Stimulated activated CD4-positive, alpha-beta T cell treated with anti-CD3 and anti-CD28 coated beads, Interleukin-2, amount 100 ng/mL, for 24 hours (primary cell): ENCODE measurements at places on chromosomes 11 and 22.
A peak's percentile ranks its signal among the peaks of the same experiment; 100 is the strongest.

GRCh38 chr11:119371778-119372182, 9.7 kb downstream of the USP2 start:
- DNase-seq, result no peak

- DNase-seq, result no peak
Measured at GRCh38 chr11:64291752-64292459, 804 bp downstream of the KCNK4 start.

GRCh38 chr11:45097721-45098493, 48.5 kb upstream of the PRDM11 start:
- peak; percentile 50 for DNase-seq

DNA sequence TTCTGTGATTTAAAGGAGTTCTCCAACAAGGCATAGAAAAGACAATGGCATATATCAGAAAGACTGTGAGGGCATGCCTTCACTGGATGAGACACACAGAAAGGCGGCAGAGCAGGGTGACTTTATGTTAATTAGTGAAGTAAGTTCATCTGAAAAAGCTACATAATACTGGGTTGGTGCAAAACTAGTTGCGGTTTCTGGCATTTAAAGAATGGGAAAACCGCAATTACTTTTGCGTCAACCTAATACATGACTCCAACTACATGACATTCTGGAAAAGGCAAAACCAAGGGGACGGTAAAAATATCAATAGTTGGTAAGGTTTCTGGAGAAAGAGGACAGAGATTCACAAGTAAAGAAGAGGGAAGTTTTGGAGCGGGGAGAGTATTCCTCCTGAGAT, 5.1 kb downstream of the RFPL1 start:
- no peak for DNase-seq

GRCh38 chr11:13728076-13728475, 59.6 kb downstream of the FAR1 start:
- DNase-seq, result no peak

GRCh38 chr11:2076441-2076840, 62.7 kb downstream of the IGF2 start:
- DNase-seq, result no peak

DNA sequence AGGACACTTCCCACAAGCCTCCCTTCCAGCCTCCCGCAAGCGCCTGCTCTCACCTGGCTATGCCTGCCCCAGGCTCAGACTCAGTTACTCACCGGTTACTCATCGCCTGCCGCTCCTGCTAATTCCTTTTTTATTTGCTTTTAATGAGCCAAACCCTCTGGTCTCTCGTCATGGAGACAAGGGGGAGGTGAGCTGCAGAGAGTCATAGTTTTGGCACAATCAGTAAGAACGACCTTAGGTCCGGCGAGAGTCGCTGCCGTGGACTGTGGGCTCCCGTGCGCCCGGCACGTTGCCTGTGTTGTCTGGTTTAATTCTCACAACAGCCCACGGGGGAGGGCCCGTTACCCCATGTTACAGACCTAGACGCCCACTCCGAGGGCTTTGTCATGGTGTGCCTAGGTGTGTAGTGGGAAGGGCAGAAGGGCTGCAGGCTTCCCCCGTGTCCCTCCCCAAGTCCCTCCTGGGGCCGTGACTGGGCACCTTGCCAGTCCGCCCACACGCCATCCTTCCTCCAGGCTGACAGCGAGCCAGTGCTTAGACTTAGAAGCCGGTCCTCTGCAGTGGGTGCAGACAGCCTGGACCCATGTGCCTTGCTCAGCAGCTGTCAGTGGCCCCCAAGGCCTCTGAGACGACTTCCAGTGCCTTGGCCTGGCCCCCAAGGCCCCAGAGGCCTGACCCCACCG, 42.2 kb downstream of the WNT7B start:
- no peak for DNase-seq

GRCh38 chr11:133023232-133023631, 509.1 kb downstream of the OPCML start:
- DNase-seq, result no peak

DNA sequence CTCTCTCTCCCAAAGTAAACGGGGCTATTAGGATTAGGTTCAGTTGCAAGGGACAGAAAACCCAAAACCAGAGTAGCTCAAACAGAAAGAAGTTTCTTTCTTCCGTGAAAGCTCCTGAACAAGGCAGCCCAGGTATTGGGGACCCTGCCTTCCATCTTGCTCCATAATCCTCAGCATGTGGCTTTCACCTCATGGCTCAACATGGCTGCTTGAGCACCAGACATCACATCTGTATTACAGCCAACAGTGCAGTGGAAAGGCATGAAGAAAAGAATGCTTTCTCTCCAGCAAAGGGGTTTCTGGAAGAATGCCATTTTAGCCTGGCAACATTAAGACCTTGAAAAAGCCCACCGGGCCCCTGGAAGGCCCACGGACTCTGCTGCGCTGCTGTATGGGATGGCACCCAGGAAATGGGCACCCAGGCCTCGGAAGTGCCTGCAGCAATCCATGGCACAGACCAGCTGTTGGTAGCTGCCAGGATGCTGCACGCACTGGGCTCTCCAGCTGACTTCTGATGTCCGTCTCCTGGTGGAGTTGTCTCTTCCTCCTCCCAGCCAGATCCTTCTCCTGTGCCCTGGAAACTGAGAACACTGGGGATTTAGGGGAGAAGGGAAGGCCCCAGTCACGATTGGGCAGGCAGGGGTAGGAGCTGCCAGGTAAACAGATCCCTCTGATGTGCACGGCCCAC, 22.6 kb downstream of the PDGFB start:
- no peak for DNase-seq

GRCh38 chr22:32331918-32332725, 25.5 kb upstream of the RFPL3 start:
- no peak for DNase-seq

- no peak for DNase-seq
Measured at GRCh38 chr11:1939006-1939625, 8.0 kb upstream of the MRPL23 start.

GRCh38 chr11:65553301-65554001, 4.7 kb downstream of the LTBP3 start:
- peak; percentile 64 for DNase-seq

DNA sequence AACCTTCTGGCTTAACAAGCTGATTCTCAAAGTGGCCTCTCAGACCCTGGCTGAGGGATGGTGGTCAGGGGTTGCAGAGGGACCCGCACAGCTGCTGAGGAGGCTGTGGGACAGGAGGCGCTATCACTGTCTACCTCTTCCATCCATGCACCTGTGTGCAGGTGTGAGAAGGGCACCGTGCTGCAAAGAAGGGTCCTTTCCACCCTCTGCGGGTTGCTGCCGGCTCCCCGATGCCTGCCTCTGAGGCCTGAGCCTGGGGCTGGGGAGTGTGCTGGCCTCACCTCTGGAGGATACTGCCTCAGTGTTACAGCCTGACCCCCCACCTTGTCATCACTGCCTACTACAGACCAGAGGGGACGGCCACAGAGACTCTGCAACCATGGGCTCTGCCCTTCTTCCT, 66.1 kb upstream of the B3GAT1 start:
- no peak for DNase-seq

GRCh38 chr11:122701143-122701542, 45.6 kb downstream of the UBASH3B start:
- DNase-seq, result no peak

GRCh38 chr11:124863137-124863825, 2.0 kb upstream of the ROBO3 start:
- DNase-seq, result no peak

GRCh38 chr11:24704716-24705115, 207.9 kb downstream of the LUZP2 start:
- no peak for DNase-seq

GRCh38 chr11:10243896-10244575, 50.0 kb downstream of the SBF2 start:
- DNase-seq, result no peak

- no peak for DNase-seq
Measured at GRCh38 chr11:109184376-109184775, 237.6 kb upstream of the C11orf87 start.

- peak; percentile 57 for DNase-seq
Measured at GRCh38 chr11:62880231-62880802, 379 bp upstream of the SLC3A2 start.

DNA sequence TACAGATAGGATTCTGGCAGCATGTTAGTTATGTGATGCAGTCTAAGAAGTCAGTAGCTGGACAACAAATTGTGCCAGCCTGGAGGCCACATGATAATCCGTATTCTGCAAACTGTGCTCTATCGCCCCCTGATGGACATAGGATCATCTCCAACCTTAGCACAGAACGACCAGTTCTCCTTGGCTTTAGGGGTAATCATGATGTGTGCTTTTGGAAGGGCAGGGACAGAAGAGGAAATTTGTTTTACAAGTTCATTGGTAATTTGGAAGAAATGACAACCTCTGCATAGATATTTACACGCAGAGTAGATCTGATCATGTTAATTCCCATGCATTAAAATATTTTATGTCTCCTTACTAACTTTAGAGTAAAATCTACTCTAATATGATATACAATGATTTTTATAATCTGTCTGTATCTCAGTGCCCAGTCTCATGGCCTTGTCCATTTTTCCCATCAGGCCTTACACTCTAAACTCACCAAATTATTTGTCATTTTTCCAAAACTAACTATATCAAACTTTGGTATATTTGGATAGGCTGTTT, 12.1 kb downstream of the OR10D3 start:
- peak; percentile 53 for DNase-seq
